ENCODE measurements at places on chromosomes 1 and 21.

- DNase-seq = no peak
Observed at GRCh38 chr21:17191346-17191993, 321.4 kb upstream of the CXADR start.

DNA sequence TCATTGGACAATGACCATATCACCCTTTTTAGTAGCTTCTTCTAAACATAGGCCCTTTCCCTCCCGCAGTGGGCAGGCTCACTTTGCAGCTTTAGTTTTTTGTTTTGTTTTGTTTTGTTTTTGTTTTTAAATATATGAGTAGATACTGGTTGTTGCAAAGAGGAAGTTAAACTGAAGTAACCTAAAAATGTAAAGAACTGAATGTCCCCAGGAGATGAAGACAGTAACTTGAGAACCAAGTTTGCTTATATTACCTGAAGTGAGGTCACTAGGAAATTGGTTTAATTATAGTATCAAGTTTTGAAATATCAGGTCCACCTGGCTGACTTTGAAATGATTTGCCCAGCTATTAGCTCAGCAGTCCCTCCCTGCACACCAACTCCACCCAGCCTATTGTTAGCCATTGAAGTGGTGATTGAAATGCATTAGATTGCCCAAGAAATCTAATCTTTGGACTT is 18.2 kb downstream of the SMAP2 start:
- no peak for DNase-seq

DNA sequence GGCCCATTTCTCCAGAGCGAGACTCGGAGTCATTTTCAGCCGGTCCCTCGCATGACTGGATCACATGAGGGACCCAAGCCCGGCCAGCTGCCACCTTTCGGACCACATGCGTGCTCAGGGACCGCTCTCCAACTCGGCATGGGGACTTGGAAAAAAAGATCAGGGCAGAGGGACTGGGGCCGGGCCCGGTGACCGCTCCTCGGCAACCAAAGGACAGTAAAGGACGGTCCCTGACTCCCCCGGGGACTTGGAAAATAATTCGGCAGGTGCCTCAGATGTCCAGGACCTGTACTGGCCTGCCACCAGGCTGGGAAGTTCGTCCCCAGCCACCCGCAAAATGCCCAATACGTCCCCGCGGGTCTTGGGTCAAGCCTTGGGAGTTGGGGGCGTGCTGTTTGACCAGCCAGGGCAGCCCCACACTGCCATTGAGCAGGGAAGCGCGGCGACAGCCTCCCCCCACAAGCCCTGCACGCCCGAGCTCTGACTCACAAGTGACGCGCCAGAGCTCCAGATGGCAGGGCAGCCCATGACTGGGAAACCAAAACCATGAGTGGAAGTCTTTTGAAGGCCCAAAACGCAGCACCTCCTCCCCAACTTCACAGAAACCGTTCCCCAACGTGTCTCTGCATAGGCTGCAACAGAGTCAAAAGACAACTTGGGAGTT is 134.5 kb downstream of the LIPI start:
- no peak for DNase-seq

DNA sequence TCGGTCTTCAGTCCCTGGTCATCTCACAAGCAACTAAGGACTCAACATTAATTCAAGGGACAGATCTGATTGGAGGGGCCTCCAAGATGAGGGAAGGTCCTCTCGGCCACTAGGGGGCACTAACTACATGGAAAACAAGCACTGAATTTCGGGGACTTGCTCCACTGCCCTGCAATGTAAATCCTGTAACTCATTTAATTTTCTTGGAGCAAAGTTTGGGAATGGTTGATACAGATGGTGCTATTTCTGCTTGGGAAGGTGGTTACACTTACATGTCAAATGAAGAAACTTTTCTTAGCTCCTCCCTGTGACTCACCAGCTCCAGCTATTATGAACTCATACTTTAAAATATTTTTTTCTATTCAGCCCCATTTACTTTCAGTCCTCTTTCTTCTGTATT is 97.4 kb upstream of the KCNJ15 start:
- no peak for DNase-seq

- no peak for DNase-seq
Observed at GRCh38 chr1:83625646-83626045, 373.3 kb downstream of the TTLL7 start.

DNA sequence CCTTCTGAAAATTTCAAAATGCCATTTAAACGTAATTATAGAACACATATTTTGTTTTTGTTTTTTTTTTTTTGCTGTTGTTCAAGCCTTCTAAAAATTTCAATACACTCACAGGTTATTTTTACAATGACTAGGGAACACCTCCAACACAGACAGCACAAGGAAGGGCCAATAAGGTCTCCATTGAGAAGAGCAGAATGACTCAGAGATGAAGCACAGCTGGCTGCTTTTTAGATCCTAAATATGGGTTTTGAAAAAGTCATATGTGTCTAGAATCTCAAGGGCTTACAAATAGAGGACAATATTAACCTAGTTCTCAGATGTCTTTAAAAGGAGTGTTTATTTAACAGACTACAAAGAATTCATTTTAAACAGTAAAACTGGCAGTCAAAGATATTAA is 104.6 kb downstream of the NEGR1 start:
- DNase-seq = no peak

- DNase-seq = no peak
Observed at GRCh38 chr1:89273324-89273778, 691 bp upstream of the GBP5 start.

- DNase-seq = no peak
Observed at GRCh38 chr1:240794046-240794843, 182.3 kb upstream of the GREM2 start.

DNA sequence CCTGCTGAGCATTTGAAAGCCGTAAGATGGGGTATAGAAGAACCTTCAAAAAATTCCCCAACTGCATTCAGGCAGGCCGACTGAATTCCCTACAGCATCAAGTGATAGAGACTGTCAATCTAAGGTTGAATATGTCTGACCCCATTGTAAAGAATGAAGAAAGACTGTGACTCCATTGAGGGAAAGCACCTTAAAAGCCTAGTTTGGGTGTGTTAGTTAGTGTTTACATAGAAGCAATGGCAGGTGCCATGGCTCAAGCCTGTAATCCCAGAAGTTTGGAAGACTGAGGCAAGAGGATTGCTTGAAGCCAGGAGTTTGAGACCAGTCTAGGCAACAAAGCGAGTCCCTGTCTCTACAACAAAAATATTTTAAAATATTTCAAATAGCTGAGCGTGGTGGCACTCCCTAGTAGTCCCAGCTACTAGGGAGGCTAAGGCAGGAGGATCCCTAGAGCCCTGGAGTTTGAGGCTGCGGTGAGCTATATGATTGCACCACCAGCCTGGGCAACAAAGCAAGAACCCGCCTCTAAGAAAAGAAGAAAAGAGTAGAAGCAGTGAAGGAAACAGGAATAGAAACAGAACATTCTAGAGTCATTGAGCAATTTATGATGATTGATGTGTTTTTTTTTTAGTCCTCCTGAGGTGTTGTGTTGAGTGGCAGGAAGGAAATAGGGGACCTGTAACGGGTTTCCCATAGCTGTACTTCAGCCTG is 15.4 kb downstream of the POLR3GL start:
- DNase-seq = peak; percentile 65

DNA sequence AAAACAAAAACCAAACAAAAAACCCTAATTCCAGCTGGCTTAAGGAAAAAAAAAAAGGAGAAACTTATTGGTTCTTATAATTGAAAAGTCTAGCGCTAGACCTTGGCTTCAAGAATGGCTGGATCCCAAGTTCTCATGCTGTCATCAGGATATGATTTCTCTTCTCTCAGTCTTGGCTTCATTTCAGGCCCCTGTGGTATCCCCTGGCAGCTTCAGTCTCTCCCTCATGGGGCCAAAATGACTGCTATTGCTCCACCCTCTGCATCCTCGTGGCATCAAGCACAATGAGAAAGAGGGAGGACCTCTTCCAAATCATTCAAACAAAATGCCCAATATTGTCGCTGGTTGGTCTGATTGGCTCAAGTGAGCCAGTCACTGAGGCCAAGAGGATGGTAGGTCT is 80.7 kb downstream of the GIPC2 start:
- no peak for DNase-seq

DNA sequence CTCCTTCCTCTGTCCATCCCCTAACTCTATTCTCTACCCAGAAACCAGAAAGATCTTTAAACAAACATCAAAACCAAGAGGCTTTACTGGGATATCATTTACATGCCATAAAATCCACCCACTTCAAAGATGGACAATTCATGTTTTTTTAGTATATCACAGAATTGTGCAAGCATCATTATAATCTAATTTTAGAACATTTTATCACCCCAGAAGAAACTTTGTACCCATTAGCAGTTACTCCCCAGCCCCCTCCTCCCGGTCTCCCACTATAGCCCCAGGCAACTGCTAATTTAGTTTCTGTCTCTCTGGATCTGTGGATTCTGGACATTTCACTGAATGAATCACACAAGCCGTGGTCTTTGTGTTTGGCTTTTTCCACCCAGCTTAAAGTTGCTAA is 4.8 kb upstream of the SELENON start:
- no peak for DNase-seq

- no peak for DNase-seq
Observed at GRCh38 chr1:43522776-43523480, 7.8 kb upstream of the PTPRF start.

- DNase-seq = no peak
Observed at GRCh38 chr1:241521718-241522117, 2.2 kb upstream of the FH start.

DNA sequence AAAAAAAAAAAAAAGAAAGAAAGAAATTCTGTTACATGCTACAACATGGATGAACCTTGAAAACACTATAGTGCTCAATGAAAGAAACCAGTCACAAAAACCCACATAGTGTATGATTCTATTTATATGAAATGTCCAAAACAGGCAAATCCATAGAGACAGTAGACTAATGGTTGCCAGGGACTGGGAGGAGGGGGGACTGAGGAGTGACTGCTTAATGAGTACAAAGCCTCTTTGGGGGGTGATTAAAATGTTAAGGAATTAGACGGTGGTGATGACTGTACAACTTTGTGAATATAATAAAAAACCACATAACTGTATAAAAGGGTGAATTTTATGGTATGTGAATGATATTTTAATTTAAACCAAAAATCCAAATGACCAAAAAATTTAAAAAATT is 116.0 kb upstream of the GUCA2B start:
- no peak for DNase-seq

DNA sequence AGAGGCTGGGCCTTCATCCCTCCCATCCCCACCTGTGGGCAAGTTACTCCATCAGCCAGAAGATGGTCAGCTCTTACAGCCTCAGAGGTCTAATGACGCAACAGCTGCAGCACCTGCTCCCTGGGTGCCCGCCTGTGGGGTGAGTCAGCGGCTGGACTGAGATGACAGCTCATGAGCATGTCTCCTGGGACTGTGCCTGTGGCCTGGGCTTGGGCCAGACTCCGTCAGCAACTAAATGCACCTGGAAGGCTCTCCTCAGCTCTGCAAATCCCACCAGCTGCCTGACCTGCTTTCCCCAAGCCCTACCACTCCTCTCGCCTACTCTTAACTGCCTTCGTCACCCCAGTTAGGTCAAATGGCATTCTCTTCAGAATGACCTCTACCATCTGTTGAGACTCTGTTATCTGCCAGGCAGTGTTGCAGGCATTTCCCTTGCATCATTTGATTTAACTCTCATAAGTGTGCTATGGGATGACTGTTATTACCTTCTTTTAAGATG is 47.7 kb downstream of the ETS2 start:
- no peak for DNase-seq

GRCh38 chr1:238153253-238153652 is 262.5 kb upstream of the ZP4 start:
- no peak for DNase-seq

- no peak for DNase-seq
Observed at GRCh38 chr1:40861224-40862003, 749 bp downstream of the CITED4 start.

DNA sequence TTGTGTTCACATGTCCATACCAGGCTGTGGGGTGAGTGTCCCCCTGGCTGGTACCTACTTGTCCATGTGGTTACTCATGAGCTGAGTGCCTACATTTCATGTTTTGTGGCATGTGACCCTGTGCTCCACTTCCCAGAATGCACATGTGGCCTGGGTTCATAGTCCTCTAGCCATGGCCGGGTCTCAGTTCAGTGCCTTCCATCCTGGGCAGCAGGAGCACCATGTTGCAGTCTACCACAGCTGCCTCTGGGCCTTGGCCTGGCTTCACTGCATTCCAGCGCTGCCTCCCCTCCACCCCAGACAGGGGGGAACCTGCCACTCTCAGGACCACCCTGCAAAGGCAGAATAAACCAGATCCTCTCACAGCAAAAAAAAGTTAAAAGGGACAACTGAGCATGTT is 5.5 kb downstream of the CEPT1 start:
- DNase-seq = no peak

GRCh38 chr21:37006486-37007291 is at the start of gene RIPPLY3:
RIPPLY3 (plus strand) TSS chr21:37006702; CDS start chr21:37006773, 71 bp downstream.
- no peak for DNase-seq

DNA sequence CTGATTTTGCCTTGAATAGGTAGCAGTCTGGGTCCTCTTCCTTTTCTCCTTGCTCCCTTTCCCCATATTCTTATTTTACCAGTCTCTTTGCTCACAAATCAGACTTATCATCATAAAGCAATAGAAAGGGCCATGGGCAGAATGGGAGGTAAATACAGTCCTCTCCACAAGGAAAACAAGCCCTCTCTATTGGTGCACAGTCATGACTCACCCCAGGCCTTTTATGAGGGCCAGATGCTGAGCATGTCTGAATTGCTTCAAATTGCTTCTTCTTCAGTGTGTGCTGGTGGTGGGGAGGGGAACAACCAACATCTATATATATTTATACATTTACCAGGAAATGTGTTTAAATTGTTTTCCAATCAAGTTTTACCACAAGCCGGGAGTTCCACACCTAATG is 75.2 kb downstream of the GFI1 start:
- no peak for DNase-seq

GRCh38 chr1:78731674-78732073 is 82.0 kb downstream of the IFI44 start:
- DNase-seq = no peak

DNA sequence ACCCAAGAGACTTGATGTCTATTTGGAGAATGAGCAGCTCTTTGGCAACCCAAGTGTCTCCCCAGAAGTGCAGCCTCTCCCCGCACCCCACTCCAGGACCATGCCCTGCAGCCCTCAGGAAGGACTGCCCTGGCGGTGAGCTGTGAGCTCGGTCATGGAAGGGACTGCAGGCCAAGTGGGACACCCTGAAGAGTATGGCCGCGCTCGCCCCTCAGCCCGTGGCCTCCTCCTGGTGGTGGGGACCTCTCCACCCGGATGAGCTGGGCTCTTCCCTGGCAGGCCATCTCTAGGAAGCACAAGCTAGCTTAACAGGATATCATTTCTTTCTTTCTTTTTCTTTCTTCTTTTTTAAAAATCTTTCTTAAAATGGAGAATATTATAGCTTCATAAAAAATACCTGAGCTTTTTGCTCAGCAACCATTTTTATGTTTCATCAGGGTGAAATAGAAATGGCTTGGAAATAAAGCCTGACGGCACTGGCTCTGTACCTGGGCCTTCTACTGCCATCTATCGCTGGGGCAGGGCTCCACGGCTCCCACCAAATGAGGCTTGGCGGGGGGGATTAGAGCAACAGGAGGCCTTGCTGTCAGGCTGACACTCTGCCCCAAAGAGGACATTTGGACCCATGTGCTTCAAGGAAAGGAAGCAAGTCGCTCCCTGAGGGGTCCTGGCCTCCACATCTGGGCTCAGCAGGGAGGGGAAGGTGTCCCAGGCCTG is 296.2 kb upstream of the VAMP3 start:
- no peak for DNase-seq

- no peak for DNase-seq
Observed at GRCh38 chr21:36454706-36455105, 25.2 kb downstream of the CLDN14 start.

GRCh38 chr1:47950471-47950870 is 46.7 kb downstream of the TRABD2B start:
- DNase-seq = no peak

- DNase-seq = no peak
Observed at GRCh38 chr21:41406340-41406739, 19.7 kb upstream of the MX1 start.

All from SIG-M5 (cell line).